ENCODE measurements at places on chromosomes 7 and 10.

DNA sequence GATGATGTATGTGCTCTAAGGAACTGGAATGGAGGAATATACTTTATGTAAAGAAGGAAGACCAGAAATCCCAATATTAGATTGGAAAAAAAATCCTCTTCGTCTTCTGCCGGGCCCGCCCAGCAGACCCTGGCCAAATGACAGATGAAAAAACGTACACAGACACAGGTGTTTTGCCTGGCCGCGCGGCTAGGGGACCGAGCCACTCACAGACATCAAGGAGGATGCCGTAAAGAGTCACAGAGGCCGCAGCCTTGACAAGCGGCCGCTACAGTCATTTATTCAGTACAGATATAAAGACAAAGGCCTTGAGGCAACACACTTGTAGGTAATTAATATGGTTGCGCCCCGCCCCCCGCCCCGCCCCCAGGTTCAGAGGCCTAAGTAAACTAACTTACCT, 594.1 kb downstream of the GRM8 start:
- no peak for DNase-seq

GRCh38 chr7:19098510-19098909, 18.9 kb downstream of the TWIST1 start:
- DNase-seq: no peak

GRCh38 chr10:118850418-118851061, 95.8 kb upstream of the CACUL1 start:
- DNase-seq: peak; percentile 61

- no peak for DNase-seq
These were observed 2.6 kb upstream of the ZNF438 start for GRCh38 chr10:31034098-31034909.

DNA sequence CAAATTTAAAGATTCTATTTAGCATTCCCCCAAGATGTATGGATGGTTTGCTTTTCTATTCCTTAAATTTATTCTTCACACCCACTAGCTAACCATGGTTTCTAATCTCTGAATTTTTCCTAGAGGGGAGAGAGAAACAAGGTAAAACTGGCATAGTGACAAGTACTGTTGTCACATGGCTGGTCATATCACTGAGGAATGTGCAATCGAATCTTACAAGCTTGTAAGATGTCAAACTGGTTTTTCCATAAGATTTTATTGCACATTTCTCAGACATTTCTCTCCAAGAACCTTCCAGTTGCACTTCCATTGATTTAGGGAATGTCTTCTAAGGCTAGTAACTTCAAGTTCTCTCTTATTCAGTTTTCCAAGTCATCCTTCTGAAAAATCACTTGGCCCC, 89.8 kb downstream of the MBL2 start:
- DNase-seq: no peak
